ENCODE measurements at places on chromosomes 1 and 21.

- DNase-seq = no peak
Measured at GRCh38 chr21:36725793-36726386, 27.0 kb downstream of the SIM2 start.

DNA sequence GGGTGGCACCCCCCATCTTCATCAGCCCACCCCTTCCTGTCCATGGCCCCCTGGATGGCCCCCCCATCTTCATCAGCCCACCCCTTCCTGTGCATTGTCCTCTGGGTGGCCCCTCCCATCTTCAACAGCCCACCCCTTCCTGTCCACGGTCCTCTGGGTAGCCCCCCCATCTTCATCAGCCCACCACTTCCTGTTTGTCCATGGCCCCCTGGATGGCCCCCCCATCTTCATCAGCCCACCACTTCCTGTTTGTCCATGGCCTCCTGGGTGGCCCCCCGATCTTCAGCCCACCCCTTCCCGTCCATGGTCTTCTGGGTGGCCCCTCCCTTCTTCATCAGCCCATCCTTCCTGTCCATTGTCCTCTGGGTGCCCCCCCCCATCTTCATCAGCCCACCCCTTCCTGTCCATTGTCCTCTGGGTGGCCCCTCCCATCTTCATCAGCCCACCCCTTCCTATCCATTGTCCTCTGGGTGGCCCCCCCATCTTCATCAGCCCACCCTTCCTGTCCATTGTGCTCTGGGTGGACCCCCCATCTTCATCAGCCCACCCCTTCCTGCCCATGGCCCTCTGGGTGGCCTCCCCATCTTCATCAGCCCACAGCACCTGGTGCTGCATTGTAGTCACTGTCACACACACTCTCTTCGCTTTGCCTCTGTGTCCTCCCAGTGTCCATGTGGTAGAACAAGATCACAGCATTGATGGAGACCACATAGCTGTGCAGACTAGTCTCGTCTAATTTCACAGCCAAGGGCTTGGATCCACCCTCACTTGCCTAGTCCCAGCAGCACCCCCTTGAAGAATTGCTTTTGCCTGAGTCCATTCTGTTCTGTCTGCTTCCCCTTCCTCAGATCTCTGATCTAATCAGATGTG lies 95.9 kb downstream of the PCBP3 start:
- DNase-seq = no peak

GRCh38 chr1:172658871-172659453 lies at the start of gene FASLG:
Gene FASLG (plus strand): TSS chr1:172659103. CDS start chr1:172659202, 99 bp downstream.
- no peak for DNase-seq

GRCh38 chr21:34814529-34814951 lies 145.7 kb downstream of the CLIC6 start:
- DNase-seq = no peak

DNA sequence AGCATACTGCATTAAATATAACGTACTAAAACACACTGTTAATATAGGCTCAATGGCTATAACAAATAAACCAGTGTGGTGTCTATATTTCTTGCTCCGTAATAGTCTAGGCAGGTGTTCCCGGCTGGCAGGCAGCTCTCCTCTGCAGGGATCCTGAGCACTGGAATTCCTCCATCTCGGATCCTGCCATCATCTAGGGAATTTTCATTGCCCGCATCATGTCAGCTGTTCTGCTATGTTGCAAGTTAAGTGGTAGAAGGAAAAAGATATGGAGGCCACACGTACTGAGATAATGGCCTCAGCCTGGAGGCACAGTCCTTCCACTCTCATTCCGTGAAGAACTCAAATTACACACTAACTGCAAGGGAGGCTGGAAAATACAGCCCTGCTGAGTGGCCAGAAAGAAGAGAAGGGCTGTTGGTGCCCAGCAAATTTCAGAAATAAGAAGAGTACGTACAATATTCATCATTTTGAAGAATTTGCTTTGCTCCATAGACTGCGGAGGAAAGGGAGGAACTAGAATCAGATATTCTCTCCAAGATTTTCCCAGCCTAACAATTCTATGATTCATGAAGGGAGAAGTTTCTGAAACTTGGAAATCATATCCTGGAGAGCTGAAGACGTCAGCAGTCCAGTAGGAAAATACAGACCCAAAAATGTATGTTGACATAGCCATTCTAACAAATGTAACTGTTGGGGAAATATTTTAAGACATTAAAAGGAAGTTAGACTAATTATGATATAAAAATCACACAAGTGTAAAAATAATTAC lies 263.3 kb downstream of the MRPL39 start:
- DNase-seq = no peak

DNA sequence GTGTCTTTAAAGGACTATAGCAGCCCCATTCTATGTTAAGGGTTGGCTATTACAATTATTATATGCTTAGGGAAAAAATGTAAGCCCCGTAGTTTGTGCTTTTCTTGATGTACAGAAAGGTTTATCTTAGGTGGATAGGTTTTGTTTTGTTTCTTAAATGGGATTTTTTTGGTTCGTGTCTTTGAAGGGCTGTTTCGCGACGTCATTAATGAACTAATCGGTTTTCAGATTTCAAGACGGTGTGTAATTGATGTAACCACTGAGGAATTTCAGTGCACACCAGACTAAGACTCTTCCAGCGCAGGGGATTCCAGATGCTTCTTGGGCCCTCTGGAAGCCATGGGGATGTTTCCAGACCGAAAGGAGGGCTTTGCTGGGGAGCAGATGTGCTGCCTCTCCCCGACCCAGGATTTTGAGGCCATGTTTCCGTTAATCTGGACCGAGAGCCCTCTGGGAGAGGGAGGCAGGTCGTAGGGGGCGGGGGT lies 4.8 kb upstream of the SIM2 start:
- no peak for DNase-seq
